ENCODE measurements at places on chromosomes 5 and 9.

DNA sequence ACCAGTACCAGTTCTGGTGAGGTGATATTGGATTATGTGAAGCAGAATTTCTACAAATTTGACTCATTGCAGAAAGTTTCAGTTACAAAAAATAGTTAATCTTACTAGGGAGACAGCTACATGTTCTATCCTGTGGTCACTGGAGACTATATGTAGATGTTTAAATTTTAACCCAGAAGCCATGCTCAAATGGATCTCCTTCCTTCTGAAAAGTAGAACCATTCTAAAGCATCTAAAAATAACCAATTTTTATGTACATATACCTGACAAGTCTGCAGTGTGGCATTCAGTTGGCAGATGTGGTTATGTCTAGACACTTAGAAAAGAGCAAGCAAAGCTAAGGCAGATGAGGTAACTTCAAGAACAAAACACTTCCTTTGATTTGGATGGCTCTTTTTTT lies 65.5 kb upstream of the POU4F3 start:
- no peak for DNase-seq

DNA sequence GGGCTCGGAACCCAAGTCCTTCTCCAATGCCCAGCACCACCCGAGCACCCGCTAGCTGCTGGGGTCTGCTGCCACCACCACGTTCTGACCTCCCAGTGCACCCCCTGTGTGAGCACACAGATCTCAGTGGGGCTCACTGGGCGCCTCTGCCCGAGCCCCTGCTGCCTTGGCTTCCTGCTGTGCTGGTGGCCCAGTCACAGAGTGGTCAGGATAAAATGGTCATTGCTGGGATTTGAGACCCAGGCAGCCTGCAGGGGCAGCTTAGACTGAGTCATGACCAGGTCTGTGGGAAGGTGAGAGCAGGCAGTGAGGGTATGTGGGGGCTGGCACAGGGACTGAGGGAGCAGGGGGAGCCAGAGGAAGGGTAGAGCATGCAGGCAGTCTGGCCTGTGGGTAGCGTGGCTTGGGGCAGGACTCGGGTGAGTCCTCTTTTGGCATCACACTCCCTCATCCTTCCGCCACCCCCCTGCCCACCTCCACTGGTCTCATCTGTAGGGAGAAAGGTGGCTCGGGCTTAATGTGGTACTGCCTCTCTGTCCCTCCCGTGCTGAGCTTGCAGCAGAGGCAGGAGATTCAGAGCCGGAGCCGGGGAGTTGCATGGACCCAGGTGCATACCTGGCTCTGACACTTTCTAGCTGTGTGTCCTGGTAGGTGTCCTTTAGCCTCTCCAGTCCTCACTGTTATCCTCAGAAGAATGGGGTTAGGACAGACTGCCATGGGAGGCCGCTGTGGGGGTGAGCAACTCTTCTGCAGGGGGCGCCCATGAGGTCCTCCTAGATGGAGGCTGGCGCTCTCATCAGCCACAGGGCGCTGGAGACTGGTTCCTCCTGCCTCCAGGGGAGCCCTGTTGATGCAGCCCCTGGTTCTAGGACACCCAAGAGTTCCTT lies 32.1 kb downstream of the USP20 start:
- DNase-seq, result no peak

GRCh38 chr9:100774962-100775361 lies 197.1 kb downstream of the CAVIN4 start:
- DNase-seq, result no peak

- no peak for DNase-seq
These were observed 12.7 kb upstream of the AHRR start for GRCh38 chr5:308672-309271.

DNA sequence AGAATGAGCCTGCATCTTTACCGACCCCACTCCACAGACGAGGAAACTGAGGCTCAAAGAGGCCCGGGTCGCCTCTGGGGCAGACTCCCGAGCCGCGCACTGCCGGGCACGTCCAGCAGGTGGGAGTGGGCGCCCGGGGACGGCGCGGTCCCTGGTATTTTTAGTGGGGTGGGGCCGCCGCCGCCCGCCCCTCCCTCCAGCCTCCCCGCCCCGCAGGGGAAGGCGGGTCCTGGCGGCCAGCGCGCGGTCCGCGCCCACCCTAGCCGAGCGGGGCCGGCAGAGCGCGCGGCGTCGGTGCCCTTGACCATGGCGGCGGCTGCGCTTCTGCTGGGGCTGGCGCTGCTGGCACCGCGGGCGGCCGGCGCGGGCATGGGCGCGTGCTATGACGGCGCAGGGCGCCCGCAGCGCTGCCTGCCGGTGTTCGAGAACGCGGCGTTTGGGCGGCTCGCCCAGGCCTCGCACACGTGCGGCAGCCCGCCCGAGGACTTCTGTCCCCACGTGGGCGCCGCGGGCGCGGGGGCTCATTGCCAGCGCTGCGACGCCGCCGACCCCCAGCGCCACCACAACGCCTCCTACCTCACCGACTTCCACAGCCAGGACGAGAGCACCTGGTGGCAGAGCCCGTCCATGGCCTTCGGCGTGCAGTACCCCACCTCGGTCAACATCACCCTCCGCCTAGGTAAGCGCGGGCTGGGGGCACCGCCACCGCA lies at the start of gene LAMC3:
LAMC3 (plus strand) TSS at position 266 of the 710 bp plus-strand sequence; CDS start at position 307, 41 bp downstream.
- no peak for DNase-seq

GRCh38 chr9:136225366-136225747 lies 20.3 kb downstream of the QSOX2 start:
- no peak for DNase-seq

DNA sequence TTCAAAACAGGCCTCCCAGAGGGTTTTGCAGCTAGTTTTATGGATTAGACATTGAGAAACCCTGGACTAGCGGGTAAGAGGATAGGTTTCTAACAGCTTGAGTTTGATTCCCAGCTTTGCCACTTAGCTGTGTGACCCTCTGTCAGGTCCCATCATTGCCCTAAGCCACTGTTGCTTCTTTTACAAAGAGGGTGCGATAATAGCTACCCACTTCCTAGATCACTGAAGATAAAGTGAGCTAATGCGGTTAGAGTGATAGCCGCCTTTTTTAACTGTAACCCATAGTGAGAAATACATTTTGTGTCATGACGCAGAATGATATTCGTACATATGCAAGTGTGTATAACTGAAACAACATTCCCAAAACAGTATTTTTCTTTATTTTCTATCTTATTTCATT lies 40.3 kb downstream of the CSF1R start:
- DNase-seq, result no peak
